NCI-H774 (cell line): ENCODE measurements at places on chromosomes 7 and 10.

GRCh38 chr10:133196936-133197758 is 32.9 kb upstream of the UTF1 start:
- DNase-seq: no peak

DNA sequence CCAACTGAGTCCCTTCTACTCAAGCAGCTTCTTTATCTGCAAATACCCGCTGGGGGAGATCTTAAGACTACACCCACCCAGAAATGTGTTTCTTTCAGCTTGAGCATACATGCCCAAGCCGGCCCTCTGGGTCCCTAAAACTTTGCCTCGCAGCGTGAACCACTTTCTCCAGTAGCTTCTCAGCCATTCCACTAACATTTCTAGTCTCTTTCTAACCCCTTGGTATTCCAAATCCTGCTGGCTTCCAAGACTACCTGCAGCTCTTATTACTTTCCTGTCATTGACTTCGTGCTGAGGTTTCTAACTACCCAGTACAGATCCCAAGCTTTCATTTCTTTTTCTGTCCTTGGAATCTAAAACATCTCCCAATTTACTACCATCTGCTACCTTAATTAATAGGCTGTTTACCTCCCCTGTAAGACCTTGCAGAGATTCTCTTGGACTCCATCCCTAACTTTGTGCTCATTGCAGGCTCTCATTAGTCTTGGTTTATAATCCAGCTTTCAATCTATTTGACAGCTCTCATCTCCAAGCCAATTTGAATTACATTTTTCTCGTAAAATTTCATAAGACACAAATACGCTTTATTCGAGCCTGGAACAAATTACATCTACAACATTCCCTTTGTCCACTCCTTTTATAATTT is 153.6 kb downstream of the FGFR2 start:
- DNase-seq: no peak

DNA sequence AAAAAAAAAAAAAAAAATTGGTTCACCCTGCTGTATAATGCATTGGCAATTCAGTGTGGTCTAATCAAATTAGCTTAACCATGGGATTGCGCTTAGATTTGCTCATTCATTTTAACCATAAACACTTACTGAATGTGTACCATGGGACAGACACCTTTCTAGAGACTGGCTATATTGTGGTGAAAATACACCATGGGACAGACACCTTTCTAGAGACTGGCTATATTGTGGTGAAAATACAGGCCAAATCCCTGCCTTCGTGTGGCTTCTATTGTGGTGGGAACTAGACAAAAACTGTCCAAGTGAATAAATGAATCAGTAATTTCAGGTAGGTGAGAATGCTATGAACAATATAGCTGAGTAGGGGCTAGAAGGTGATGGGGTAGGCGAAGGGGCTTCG is 10.2 kb upstream of the REPIN1 start:
- DNase-seq: no peak

DNA sequence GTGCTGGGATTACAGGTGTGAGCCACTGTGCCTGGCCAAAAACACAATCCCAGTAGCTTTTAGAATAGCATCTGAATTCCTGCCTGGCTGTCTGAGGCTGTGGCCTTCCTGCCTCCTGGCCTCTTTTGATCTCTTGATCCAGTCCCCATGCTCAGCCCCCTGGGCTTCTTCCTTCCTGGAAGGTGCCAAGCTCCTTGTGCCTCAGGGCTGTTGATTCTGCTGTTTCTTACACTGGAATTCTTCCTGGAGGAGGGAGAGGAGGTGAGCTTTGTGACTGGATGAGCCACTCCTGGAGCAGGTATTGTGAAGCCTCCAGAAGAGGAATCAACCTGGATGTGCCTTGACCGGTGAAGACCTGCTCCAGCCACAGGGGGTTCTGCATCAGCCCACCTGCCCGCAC is 17.3 kb upstream of the MKI67 start:
- no peak for DNase-seq

- DNase-seq: no peak
Observed at GRCh38 chr10:50636618-50637579, 13.1 kb upstream of the SGMS1 start.

- DNase-seq: no peak
Observed at GRCh38 chr10:17617031-17617911, at the start of gene HACD1. HACD1 (minus strand) TSS chr10:17617374; CDS start chr10:17617339, 35 bp downstream.

- no peak for DNase-seq
Observed at GRCh38 chr7:88091988-88092675, 127.7 kb downstream of the SRI start.

GRCh38 chr10:59771162-59771807 is 18.0 kb upstream of the MRLN start:
- DNase-seq: no peak

GRCh38 chr10:60555700-60556099 is 166.0 kb upstream of the ANK3 start:
- no peak for DNase-seq

DNA sequence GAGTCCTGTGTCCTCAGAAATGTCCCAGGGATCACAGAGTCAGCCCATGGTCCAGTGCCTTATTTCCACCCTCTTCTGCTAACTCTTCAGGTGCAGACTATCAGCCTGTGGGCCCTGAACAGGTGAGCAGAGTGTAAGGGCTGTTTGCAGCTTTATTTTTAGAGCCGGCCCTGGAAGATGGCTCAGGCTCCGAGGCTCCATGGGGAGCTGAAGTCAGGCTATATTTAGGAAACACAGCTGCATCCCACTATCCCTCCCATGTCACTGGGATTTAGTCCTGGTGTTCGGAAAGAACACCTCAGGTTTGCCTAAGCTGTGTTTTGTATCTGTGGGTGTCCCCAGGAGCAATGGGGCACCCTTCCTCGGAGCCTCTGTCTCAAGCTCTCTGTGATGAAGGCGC is 126.9 kb downstream of the RPS24 start:
- no peak for DNase-seq

DNA sequence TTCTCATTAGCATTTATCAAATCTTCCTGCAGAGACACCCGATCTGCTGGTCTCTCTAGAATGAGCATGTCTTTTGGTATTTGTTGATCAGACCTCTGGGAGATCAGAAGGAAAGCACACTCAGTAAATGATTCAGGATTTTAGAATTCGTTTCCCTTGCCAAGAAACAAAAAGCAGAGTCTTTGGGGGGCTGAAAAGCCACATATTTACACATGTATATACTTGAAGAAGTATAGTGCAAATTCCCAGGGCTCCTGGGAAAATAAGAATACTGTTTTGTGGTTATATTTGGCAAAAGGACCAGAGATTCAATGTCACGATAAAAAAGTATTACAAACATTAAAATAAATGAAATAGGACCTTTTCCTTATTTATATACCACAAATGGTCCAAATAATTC is 100.2 kb downstream of the AGMO start:
- DNase-seq: no peak
